Stimulated activated CD4-positive, alpha-beta T cell treated with anti-CD3 and anti-CD28 coated beads, TNF-alpha, amount 100 ng/mL, for 4 hours (primary cell): ENCODE measurements at places on chromosomes 3 and 15.

DNA sequence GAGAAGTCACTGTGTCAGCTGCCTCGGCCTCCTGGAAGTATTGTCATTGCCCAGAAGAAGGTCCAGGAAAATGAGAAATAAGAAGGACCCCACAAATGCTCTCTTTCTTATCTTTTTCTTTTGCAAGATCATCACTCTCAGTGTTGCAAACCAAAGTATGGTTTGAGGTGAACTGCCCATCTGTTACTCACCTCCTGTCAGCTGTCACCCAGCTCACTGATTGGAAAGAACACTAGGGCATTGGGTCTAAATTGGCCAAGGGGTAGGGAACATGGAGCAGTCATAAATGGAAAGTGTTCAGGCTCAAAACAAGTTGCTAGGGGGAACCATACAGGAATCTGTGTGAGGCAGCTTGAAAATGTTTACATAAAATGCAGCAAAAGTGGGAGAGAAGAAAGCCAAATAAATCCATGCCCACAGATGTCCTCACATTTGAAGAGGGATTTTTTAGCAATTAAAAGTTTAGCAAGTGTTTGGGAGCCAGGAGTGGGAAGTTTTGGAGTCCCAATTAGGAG lies 431.2 kb upstream of the THBS1 start:
- DNase-seq, result no peak

DNA sequence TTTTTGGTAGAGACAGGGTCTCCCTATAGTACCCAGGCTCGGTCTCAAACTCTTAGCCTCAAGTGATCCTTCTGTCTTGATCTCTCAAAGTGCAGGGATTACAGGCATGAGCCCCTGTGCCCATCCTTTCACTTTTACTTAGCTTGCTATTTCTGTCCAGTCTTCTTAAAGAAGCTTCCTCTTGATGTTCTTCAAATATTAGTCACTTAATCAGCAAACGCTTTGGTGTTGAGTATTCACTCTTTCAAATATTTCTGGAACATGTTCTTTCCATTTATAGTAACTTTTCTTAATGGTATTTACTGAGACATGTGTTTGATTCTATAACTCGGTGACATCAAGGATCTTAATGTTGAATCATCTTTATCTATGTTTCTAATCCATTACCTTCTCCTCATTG lies 122.1 kb downstream of the CNTN6 start:
- no peak for DNase-seq

- DNase-seq, result no peak
Observed at GRCh38 chr3:46849045-46849631, 14.1 kb downstream of the MYL3 start.

- DNase-seq, result no peak
Observed at GRCh38 chr3:51716805-51717204, 9.9 kb downstream of the GRM2 start.

DNA sequence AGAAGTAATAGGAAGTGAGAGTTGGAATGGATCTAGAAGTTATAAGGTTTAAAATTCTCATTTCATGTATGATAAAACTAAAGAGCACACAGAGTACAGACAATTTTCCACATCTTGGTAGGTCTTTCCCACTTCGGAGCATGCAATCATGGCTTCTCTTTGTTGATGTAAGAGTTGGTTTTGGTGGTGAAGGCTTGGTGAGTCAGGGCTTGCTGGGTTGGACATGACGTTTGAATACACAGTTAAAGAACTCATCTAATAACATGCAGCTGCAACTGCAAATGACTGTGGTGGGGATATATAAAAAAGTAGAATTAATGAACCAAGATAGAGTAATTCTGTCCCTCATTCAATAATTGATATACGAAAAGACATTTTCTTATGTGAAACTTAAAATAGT lies 39.5 kb upstream of the GRM7 start:
- DNase-seq, result no peak

DNA sequence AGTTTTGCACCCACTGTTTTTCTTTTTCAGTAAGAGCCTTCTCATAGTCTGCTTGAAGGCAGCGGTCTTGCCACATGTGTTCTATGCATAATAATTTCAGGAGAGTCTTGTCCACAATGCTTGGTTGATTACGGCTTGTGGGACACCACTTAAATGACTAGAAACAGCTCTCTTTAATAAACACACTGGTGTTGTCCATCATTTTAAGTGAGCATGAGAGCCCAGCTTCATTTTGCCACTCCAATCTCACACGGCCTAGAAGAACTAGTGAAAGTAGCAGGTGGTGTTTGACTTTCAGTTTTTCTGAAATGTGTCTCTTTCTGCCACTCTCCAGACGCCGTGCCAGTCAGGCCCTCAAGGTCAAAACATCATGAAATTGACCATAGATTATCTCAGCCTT lies 292.1 kb downstream of the LPP start:
- DNase-seq, result no peak

DNA sequence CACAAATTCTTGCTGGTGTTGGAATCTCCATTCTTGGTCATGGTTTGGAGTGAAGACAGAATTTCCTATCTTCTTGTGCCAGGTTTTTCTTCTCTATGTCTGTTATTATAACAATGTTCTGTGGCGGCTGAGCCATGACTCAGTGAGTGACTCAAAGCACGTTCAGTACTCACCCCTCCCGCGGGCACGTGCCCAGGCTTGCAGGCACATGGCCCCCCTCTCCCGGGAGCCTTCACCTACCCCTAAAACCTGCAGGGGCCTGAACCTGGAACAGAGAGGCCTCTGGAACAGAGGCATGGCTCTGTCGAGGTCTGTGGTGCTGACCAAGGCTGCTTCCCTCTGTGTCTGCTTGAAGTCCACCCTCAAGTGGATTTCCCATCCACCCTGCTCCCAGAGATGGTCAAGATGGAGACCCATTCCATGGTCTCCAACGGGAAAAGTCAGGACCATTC lies 27.6 kb downstream of the PLXNB1 start:
- no peak for DNase-seq

GRCh38 chr3:126737527-126737926 lies 33.5 kb downstream of the CHCHD6 start:
- DNase-seq, result no peak

DNA sequence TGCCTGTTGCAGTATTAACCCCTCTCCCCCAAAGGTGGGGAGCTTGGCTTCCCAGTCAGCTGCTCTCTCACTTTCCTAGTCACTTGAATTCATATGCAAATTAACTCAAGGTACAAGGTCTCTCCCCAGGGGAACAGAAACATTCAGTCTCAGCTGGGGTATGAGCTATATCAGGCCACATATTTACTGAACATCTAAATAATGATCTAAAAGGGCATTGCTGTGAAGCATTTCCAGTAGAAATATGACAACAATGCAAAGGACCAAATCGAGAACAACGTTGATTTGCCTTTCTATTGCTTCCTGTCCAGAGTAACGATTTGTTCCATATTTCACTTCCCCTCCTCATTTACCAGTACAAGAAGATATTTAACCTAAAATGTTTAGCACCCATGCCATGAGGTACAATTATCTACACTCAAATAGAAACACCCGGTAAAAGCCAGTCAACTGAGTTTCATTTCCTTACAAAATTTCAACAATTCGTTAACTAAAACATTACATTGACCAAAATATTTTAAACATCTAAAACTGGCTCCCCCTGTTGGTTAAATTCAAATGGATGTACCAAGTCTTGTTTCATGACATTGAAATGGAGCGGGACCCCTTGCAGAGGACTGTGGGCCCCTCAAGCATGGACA lies 36.5 kb upstream of the KLHL6 start:
- no peak for DNase-seq

- no peak for DNase-seq
Observed at GRCh38 chr15:56772868-56773639, 39.7 kb upstream of the ZNF280D start.

DNA sequence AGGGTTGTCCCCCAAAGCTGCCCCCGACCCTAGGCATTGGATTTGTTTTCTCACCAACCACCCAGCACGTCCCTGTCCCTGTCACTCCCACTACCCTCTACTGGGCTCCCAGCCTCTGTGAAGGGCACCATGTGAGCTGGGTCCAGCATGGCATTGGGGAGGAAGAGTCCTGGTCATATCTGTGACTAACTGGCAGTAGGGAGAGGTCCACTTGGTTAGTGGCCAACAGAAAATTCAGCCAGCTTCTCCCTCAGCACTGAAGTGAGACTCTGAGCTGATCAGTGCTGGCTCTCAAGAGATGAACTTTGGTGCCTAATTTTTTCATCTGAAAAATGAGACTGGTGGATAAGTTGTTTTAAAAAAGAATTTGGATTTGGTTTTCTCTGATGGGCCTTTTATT lies 11.3 kb upstream of the KIF23 start:
- DNase-seq, result no peak

DNA sequence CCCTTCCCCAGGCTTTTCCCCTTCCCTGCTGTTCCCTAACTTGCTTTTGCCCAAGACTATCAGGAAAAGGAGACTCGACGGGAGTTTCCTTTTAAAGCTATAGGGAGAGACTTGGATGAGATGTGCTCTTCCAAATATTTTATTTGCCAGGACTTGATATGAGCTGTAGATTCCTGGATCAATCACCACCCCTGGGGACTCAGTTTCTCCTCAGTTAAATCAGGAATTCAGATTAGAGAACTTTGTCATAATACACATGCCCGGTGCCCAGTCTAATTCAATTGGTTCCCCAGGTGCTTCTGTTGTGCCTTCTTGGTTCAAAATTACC lies 46.6 kb downstream of the SMAD6 start:
- DNase-seq, result no peak

DNA sequence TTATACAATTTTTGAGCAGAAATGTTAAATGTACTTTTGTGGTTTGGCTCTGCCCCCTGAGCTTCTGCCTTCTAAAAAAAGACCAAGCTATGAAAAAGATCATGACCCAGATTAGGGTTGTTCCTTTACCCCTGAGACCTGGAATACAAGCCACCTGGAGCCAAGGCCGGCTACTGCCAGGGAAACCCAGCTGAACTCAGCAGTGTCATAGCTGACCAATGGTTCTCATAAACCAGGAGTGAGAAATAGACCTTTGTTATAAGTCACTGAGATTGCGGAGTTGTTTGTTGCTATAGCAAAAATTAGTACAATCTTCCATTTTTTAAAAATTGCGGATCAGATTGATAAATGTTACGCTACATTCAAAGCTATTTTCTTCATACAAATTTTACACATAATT lies 1261.7 kb downstream of the ROBO1 start:
- no peak for DNase-seq

- DNase-seq, result no peak
Observed at GRCh38 chr15:99100245-99101173, 4.4 kb upstream of the SYNM start.
